HT1080 (cell line): ENCODE measurements at places on chromosomes 1 and 21.

DNA sequence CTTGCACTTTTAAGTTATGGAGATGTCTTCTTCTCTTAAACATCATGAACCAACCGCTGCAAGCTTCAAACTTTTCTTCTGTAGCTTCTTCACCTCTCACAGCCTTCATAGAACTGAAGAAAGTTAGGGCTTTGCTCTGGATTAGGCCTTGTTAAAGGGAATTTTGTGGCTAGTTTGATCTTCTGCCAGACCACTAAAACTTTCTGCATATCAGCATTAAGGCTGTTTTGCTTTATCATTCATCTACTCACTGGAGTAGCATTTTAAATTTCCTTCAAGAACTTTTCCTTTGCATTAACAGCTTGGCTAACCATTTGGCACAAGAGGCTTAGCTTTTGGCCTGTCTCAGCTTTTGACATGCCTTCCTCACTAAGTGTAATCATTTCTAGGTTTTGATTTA, 43.0 kb upstream of the RGL1 start:
- no peak for DNase-seq

DNA sequence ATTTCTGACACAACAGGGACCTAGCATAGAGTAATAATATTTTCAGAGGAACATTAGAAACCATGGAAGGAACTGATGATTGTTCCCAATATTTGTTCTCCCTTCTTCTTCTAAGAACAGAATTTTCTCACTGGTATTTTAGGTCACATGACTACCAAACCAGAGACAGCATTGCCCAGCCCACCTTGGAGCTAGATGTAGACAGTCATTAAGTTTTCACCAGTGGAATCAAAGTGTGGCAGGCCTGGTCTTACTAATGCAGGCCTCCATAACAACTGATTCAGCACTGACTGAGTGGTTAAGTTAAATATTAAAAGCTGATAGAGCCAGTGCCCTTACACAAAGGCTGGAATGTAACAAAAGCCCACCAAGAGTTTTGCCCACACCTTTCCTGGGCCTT, 244.4 kb downstream of the ZNF648 start:
- DNase-seq = no peak

DNA sequence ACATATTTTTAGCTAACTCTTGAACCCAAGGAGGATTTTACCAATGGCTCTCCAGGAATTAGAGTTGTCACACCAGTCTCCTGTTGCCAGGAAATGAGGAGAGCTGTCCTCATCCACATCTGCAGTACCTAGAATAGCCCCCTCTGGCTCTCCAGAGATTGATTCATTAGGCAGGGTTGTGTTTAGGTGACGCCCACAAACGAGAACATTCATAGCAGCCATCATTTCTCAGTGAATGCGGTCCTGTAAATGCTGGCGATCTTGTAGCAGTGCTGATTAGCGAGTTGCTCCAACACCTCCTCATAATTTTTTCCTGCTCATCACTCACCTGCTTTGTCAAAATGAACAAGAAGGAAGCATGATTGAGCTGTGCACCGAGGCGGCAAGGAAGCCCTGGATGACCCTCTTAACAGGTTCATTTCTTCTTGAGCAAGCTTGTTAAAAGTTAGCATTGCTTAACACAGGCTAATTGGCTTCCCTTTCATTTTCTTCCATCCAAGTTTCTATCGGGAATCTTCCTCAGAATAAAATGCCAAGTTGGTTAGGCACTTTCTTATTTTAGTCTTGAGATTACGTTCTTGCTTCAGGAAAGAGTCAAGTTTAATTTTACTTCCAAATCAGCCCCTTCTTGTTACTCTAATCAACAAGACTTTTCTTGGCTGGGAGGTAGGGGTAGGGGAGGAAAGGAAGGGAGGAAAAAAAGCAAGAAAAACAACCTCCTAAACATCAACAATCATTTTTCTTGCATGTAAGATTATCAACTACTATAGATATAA, 16.5 kb upstream of the KLHDC8A start:
- DNase-seq = no peak

- no peak for DNase-seq
Measured at GRCh38 chr1:62924983-62925790, 141.3 kb downstream of the ATG4C start.

DNA sequence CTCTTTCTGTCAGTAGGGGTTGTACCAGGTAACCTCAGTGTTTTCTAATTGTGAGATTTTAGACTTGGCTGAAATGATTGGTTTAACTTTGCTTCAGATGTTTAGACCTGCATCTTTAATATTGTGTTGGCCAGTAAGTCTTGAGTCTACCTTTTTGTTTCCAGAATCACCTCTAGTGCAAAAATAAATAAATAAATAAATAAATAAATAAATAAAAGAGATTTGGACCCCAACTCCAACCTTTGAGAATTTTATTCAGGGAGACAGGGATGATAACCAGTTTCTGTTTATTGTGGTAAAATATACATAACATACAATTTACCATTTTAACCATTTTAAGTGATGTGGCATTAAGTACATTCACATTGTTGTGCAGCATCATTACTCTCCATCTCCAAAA, 64.4 kb downstream of the RAVER2 start:
- no peak for DNase-seq

DNA sequence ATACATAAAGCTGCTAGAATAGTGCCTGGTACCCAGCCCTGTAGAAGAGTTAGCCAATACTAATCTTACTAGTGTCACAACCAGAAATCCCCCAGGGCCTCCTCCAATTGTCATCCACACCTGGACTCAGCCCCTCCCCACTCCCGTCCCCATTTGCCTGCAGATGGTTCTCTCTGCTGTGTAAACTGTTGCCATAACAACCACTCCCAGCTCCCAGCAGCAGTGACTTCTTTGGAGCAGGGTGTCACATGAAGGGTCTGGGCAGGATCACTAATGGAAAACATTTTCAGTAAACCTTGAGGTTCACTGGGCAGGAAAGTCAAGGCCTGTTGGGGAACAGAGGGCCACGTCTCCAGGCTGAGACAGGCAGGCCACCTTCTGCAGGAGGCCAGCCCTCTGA, 126.0 kb upstream of the IPO9 start:
- DNase-seq = no peak

DNA sequence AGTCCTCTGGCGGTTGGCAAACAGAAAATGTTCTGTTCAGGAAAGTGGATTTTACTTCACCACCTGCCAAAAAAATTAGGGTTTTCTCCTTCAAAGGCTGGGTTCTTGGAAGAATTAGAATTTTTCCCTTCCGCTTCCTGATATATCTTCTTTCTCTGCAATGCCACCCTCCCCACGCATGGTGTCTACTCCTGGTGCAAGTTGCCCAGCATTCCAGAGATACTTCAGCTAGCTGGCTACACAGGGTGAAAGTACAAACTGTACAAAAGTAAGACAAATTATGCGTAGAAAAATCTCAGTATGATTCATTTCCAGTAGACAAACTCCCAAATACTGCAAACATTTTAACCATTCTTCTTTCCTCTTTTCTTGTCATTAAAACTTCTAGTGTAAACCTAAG, 430.1 kb upstream of the ESRRG start:
- DNase-seq = no peak

DNA sequence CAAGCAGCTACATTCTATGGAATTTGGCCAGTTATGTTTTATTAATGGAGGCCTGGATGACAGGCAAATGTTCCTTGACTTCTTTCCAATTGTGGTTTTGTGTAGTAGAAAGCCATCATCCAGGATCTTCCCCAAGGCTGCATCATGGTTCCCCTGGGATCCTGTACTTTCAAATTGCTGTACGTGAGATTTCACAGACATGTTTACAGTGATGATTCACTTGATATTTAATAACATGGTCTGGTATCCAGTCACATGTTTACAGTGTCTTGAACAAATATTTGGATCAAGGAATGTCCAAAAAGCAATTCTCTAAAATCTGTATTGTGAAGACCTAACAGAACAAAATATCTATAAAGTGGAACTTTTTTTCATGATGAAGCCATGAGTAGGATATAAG, 68.3 kb upstream of the ST6GALNAC3 start:
- DNase-seq = no peak
